NCI-H1092 (cell line): ENCODE measurements at places on chromosomes 12 and 14.

DNA sequence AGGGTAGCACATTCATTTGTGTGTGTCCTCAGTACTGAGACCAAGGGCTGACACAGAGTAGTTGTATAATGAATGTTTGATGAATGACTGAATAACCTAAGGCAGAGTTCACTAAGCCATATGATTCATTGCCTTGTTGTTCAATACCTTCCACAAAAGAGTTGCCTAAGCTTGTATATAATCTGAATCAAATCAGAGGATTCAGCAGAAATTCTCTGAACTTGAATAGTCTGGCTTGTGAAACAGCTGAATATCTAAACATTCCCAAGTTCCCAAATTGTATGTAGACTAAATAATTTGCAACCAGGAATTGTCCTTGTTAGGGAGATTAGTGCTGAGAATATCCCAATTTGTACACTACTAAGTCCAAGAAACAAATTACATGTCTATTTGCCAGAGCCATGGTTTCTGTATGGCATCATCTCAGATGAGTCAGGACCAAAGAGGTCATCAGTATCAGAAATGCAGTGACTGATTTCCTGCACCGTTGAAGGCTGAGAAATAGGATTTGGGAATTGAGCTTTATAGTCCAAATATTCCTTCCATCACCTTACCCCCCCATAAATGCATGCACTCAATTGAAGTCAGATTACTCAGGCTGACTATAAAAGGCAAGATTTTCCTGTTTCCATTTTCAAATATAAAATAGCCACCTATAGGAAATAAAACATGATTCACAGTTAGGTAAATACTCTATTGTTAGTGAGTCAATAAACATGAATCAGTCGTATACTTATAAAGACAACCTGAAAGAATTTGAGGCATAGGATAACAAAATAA is 168.7 kb downstream of the PHLDA1 start:
- no peak for DNase-seq

GRCh38 chr14:66652525-66653106 is 144.7 kb downstream of the GPHN start:
- no peak for DNase-seq

DNA sequence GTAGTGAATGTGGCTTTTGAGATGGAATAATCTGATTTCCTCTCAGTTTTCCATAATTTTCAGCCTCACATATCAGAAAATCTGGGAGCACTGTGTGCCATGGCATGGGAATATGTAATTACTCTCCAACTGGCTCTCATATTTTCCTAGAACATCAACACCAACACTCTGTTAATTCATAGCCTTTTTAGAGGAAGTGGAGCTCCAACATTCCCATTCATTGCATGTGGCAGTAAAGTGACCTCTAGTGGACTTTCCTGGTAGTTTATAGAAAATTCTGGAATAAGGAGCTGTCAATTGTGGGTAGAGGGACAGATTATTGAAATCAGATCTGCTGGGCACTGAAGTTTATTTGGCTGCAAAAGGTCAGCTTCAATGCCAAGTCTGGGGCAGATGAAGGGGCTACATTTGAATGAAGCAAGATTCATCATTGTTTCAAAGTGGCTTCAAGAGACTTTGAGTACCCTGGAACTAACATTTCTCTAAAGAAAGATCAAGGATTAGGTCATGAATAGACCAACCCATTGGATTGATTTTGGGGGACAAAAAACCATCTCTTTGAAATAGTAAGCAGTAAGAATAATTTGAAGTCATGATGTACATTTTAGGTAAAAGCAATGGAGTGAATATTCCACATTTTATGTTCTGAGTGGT is 23.6 kb upstream of the USP44 start:
- DNase-seq, result peak; percentile 18

- no peak for DNase-seq
Measured at GRCh38 chr12:116408489-116409250, 131.2 kb upstream of the MED13L start.

DNA sequence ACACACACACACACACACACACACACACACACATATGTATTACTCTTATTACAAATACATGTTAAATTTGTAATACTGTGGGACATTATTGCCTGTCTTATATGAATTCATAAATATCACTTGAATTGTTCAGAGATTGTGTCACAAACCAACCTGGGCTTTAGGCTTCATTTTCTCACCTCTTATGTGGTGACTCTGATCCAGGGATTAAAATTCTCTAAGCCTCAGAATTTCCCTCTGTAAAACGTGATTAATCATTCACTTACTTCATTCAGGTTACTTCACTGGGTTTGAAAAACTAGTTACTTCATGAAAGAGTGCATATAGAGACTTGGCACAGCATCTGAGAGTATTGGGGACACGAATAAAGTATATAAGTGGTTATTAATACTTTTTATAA is 240.3 kb upstream of the PDZRN4 start:
- DNase-seq, result no peak

DNA sequence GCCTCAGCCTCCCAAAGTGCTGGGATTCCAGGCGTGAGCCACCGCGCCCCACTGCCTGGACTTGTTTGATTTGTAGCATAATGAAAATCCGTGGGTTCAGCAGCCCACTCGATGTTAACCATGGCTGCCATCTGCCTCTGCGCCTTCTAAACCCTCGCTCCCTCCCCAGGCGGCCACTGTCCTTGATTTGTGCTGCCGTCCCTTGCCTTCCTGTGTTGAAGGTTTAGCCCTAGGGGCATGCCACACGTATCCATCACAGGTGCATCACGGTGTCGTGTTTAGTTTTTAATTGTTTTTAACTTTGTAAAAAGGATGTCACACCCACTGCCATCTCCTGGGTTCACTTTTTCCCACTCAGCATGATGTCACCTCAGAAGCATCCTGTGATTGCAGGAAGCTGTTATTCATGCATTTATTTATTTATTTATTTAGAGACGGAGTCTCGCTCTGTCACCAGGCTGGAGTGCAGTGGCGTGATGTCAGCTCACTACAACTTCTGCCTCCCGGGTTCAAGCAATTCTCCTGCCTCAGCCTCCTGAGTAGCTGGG is 24.5 kb upstream of the ULK1 start:
- no peak for DNase-seq
